ENCODE measurements at places on chromosomes 16 and 17.
A peak's percentile ranks its signal among the peaks of the same experiment; 100 is the strongest.

- no peak for DNase-seq
Observed at GRCh38 chr17:73142872-73143381, 21.9 kb upstream of the SSTR2 start.

GRCh38 chr16:47161464-47161863 is 17.7 kb upstream of the NETO2 start:
- no peak for DNase-seq

DNA sequence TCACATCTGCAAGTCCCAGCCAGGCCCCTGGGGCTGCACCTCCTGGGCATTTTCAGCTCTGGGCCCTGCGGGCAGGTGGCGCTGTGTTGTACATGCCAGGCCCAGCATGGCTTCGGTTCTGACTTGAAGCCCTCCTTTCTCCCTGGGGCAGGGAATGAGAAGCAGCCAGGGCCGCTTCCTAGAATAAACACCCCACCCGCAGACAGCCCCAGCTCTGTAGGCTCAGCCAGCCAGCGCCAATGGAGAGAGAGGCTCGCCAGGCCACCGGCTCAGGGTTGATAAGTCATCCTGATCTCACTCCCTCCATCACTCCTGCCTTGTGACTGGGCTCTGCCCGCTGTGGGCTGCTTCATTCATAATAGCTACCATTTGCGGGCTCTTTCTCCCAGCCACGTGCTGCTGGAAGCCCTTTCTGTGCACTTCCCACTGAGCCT is 6.0 kb upstream of the GLIS2 start:
- no peak for DNase-seq

- no peak for DNase-seq
Observed at GRCh38 chr17:13484020-13484419, 117.7 kb downstream of the HS3ST3A1 start.

GRCh38 chr17:1612400-1612799 is 16.2 kb downstream of the SLC43A2 start:
- DNase-seq = no peak

DNA sequence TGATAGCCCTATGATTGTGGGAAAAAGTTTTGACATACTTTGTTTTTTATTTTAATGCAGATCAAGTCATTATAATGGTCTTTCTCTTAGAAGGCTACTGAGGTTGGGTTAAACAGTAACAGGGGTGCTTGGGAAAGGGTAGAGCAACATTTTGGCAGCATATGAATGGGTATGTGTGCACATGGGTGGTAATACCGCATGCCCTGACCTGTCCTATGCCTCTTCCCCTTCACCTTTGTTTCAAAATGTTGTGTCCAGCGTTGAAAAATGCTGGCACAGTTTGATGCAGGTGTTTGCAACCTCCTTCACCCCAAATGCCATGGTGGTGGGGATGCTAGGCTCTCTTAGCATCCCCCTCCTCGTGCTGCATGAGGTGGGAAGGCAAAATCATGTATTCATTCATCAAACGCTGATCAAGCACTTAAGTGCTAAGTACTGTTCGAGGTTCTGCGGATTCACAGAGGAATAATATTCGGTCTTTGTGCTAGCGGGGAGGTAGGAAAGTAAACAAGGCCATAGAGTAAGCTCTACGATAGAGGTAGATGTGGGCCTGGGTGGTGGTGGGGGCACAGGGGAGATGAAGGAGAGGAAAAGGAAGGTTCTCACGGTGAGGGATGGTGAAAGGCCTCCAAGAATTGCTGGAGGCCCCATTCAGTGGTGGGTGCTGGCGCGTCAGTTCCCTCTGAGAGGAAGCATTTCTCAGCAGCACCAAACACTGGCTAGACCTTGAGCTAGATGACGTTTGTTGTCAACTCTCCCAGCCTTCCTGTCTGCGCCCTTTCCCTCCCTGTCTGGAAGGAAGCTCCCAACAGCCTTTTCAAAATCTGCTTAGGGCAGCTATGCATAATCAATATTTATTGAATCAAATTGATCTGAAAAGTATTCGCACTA is 13.3 kb upstream of the MARCHF10 start:
- no peak for DNase-seq

DNA sequence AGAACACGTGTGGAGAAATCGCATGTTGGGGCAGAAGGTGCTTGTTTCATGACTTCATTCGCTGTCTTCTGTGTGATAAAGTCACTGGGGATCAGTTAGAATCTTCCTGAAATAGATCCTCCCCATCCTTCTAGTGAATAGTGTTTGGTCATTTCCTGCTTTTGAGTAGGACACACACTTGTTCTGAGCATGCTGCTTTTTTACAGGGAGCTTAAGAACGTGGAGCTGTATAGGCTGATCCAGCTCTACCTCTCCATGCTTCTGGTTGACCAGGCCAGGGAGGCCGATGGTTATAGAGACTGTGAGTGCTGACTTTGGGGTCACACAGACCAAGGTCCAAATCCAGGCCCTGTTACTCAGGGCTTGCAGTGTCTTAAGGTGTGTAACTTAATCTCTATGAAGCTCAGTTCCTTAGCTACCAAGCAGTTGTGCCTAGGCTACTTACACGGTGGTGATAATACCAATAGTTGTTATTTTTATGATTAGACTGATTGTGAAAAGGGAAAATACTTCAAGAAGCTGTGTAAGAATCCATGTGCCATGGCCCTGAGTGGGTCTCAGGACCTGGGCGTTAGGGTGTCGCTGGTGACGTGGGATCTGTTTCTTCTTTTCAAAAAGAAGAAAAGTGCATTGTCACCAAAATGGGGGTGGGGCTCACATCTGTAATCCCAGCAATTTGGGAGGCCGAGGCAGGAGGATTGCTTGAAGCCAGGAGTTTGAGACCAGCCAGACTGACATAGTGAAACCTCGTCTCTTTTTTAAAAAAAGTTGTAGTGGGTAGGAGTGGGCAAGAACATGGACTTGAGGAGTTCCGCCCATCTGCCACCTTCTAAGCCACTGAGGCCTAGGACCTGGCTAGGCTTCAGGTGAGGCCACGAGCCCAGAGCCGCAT is 64.1 kb upstream of the LGALS9 start:
- no peak for DNase-seq

DNA sequence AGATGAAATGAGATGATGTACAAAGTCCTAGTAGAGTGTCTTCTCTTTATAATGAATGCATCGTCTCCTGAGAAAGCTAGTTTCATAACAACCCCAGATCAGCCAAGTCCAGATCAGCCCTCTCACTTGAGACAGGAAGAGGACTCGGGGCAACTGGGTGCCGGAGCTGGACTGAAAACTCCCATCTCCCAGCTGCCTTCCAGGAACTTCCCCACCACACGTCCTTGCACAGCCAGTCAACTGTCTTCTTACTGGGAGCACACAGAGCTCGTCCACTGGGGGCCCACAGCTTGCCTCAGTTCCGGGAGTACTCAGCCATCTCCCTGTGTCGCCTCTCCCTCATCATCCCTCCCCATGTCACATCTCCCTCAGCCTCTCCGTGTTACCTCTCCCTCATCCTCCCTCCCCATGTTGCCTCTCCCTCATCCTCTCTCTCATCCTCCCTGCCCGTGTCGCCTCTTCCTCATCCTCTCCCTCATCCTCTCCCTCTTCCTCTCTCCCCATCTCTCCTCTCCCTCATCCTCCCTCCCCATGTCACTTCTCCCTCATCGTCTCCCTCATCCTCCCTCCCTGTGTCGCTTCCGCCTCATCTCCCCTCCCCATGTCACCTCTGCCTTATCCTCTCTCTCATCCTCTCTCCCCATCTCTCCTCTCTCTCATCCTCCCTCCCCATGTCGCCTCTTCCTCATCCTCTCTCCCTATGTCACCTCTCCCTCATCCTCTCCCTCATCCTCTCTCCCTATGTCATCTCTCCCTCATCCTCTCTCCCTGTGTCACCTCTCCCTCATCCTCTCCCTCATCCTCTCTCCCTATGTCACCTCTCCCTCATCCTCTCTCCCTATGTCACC is 22.4 kb upstream of the KCNH6 start:
- DNase-seq = no peak

GRCh38 chr17:1506649-1507267 is 9.7 kb downstream of the INPP5K start:
- no peak for DNase-seq

GRCh38 chr17:75496005-75496404 is 19.3 kb downstream of the CASKIN2 start:
- DNase-seq = no peak

DNA sequence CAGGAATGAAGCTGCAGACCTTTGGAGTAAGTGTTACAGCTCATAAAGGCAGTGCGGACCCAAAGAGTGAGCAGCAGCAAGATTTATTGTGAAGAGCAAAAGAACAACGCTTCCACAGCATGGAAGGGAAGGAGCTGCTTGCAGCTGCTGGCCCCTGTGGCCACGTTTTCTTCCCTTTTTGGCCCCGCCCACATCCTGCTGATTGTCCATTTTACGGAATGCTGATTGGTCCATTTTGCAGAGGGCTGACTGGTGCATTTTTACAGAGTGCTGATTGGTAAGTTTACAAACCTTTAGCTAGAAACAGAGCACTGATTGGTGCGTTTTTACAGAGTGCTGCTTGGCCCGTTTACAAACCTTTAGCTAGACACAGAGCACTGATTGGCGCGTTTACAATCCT is 841.5 kb downstream of the CDH11 start:
- no peak for DNase-seq

DNA sequence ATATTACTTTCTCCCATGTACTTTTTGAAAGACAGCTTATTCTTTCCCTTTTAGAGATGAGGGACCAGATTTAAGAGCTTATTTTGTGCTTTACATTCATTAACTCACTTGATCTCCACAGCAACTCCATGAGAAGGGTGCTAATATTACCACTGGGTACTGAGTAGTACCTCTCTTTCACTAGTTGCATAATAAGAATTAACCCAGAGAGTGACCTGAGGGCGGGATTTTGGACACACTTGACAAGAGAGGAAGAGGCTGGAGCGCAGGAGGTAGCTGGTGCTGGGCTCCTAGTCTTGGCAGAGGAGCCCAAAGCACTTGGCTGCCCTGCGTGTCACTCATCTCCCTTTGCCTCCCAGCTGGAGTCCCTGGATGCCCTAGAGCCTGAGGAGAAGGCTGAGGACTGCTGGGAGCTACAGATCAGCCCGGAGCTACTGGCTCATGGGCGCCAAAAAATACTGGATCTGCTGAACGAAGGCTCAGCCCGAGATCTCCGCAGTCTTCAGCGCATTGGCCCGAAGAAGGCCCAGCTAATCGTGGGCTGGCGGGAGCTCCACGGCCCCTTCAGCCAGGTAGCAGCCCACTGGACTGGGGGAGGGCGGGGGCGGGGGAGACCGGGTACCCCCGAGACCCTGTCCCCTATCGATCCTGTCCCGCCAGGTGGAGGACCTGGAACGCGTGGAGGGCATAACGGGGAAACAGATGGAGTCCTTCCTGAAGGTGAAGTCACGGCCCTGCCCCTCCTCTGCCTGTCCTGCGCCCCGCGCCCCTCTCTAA is 1.7 kb upstream of the MAZ start:
- DNase-seq = no peak

DNA sequence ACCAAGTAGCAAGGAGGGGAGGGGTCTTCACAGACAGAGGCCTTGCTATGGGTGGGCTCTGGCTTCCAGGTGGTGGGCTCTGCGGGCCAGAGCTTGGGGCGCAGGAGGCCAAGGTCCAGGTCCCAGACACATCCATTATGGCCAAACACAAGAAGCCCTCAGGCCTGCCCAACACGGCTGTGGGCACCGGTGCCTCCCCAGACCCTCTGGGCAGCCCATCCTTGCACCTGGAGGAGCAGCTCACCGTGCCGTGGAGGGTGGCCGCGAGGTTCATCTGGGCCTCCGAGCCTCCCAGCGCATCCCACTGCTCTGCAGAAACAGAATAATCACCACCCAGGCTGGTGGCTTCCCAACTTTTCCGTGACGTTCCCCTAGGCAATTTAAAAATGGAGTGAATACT is 55.9 kb downstream of the TBC1D16 start:
- DNase-seq = no peak

DNA sequence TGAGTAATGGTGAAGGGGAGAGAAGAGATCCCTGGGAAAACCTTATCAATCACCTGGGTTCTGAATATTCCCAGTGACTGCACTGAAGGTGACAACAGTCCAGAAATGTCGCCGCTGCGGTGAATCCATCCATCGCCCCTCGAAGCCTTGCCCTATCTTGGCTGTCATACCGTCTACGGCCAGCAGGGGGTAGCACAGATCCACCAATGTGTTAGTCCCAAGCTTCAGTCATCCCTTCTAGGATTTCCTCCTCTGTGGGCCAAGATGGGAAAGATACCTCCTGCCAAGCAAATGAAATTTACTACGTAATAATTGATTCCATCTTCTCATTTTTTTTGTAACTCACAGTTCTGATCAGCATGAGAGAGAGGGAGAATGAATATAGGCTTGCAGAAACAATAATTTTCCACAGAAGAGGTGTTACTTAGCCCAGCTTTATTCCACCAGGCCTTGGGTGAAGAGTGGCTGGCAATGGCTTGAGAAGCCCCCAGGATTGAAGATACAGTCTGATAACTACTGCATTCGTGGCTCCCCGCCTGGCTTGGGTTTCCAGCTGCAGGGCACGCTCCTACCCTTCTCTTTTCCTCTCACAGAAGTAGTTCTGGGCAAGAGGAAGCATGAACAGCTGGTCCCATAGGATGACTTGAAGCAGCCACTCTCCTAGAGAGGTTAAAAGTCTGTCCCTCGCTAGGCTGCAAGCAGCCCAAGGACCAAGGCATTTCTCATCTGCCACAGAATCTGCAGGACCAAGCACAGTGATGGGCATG is 2.6 kb upstream of the FMNL1 start:
- DNase-seq = peak; percentile 82

DNA sequence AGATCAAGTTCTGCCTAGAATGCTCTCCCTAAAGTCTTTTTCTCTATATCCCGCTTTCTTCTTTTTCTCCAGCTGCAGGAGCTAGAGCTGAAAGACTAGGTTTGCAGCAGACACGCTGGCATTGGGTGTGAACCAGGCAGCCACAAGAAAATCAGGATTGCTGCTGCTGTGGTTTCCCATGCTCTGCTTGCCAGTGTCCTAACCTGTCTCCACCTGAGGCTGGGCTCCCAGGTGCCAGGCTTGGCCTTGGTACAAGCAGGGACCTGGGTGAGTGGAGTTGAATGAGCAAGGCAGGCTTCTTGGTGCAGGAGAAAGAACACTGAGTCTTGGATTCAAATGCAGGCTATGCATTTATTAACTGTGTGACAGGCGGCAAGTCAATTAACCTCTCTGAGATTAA is 440.3 kb upstream of the MAF start:
- DNase-seq = no peak

DNA sequence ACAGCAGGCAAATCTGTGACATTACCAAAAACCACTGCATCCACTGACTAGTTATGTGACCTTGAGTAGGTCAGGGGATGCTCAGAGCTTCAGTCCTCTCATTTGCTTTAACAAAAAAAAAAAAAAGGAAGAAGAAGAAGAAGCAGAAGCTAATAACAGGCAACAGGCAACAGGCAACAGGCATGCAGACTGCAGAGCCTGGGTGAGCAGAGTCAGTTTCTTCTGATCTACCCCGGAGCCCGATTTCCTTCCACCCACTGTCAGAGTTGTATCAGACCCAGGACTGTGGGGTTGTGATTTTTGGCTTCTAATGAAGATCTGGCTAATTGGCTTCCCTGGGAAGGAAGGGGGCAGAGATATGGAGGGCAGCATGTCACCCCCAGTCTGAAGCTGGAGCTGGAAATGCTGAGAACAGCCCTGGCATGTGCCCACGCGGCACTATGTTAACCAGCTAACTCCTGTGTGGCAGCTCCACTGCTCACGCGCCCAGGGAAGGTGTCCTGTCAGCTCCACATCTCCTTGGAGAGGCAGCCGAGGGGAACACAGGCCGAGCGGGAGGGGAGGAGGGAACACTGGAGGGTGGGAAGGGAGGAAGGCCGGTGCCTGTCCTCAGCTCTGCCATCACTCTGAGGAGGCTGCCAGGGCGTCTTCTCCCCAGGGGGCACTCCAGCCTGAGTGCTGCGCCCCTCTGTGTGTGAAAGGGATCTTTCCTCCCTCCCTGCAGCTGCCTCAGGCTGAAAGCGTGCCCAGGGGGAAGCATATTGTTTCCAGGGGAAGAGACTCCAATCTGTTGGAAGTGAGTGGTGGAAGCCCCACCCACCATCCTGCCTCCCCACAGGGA is 17.6 kb downstream of the SRCIN1 start:
- DNase-seq = no peak
